ENCODE measurements at places on chromosomes 1 and 21. TPM values are rescaled to one million over a fixed set of nuclear protein-coding genes. Genes with fewer than 3 reads are reported as not detected.

The HSPA6 gene
- total RNA-seq: 1.1 TPM

The ADAMTS1 gene
- total RNA-seq: 42.4 TPM

The LCE1C gene
- total RNA-seq: not detected

The SAMD11 gene
- total RNA-seq: 25.2 TPM

The NPL gene
- total RNA-seq: 1.2 TPM

The C1orf87 gene
- not detected for total RNA-seq

The COL8A2 gene
- total RNA-seq: 19.6 TPM

The CELA3A gene
- total RNA-seq: not detected

The TCEA3 gene
- 9.8 TPM for total RNA-seq

The PLA2G2C gene
- not detected for total RNA-seq

The CYP4A22 gene
- not detected for total RNA-seq

The KCNT2 gene
- total RNA-seq: 4.8 TPM

The BEND5 gene
- 0.60 TPM for total RNA-seq

The PRAMEF5 gene
- total RNA-seq: not detected

The GRHL3 gene
- not detected for total RNA-seq

The CFHR3 gene
- 0.23 TPM for total RNA-seq

The DAB1 gene
- under 0.01 TPM for total RNA-seq

The CD84 gene
- not detected for total RNA-seq

The LIPI gene
- total RNA-seq: not detected

The PLXNA2 gene
- total RNA-seq: 3.3 TPM

The FCAMR gene
- not detected for total RNA-seq

The TMEM50A gene
- 89.7 TPM for total RNA-seq

The CLCA4 gene
- not detected for total RNA-seq

The ABCG1 gene
- 0.60 TPM for total RNA-seq

The RIMKLA gene
- under 0.01 TPM for total RNA-seq

The HSD3B1 gene
- total RNA-seq: not detected

The CFAP74 gene
- not detected for total RNA-seq

Measured in smooth muscle cell of the umbilical artery (primary cell).